ENCODE measurements at places on chromosomes 12 and 14. TPM values are rescaled to one million over a fixed set of nuclear protein-coding genes. Genes with fewer than 3 reads are reported as not detected.

The BTG1 gene
- 97.2 TPM for total RNA-seq

The DIO2 gene
- total RNA-seq, result 3.3 TPM

The INHBE gene
- not detected for total RNA-seq

The OTX2 gene
- not detected for total RNA-seq

The TRIM9 gene
- total RNA-seq, result 1.3 TPM

DNA sequence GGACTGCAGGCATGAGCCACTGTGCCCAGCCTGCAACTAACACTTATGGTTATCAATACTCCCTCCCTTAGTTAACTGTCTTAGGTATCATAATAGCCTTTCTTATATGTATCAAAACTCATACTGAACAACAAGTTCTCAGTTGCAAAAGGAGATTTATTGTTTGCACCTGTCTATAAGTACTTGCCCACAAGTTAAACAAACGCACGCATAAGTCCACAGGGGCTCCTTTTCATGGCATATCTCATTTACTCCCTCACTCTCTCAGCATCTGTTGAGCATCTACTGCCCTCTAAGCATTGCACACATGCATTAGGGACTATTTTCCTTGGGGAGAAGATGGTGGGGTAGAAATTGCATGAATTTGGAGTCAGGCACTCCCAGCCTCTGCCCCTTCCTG lies 46.7 kb upstream of the CORO1C start:
- no peak for DNase-seq

DNA sequence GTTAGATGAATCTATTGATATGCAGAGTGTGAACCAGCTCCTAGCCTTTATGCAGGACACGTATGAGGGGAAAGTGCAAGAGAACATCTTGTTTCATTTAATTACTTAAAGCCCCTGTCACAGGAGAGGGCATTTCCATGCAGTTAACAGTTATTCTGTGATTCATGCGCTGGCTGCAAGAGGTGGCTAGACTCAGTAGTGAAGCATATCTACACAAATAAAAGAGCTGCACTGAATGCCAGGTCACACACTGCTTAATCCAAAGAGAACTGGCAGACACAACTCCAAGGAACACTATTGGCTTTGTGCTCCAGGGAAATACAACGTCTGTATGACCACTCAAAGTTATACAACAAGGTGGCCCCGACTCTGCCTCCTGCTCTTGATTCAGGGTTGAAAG lies 394.1 kb downstream of the C12orf75 start:
- DNase-seq, result no peak

- DNase-seq, result no peak
Observed at GRCh38 chr14:50970886-50971781, 26.9 kb upstream of the PYGL start.

DNA sequence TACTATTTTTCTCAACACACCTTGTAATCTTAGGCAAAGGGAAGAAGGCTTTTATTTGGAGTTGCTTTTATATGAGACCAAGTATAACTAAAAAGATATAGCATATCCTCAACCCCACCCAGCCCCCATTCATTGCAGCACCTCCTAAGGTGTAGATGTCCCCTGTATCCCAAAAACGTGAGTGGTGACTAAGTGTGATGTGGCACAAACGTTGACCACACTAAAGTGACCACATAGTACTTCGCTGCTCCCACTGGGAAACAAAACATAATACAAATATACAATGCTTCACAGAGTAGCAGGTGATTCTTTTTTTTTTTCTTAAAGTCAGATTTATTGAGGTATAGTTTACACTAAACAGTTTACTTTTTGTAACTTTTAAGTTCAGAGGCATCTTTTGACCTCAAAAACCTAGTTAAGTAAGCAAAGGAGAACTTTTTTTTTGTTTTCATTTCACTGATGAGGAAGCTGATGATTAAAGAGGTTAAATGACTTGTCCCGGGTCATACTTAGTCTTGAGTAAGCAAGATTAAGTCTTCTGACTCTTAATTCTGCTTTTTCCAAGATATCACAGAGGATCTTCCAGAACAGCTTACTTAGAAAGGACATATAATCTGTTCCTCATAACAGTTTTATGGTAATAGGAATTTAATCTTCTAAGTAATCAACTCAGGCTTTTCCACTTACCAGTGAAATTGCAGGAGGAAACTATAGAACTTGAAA lies 245.2 kb upstream of the PLEKHG7 start:
- no peak for DNase-seq

- DNase-seq, result no peak
Observed at GRCh38 chr14:93952829-93953228, 23.5 kb downstream of the ASB2 start.

DNA sequence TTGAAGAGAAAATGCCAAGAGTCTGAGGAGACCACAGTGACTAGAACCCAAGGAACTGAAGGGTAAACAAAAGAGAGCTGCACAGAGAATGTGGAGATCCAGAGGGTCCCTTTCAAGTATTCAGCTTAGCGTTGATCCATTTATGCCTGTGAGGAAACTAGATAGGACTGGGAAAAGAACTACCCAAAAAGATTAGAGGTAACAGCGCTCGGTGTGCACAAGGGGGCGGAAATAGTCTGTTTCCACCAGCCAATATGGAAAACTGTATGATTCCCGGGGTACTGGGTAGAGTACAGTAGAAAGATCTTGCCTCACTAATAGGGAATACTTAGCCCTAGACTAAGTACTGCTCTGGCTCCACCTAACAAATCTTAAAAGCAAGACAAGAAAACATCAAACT lies 135.5 kb downstream of the DPF3 start:
- no peak for DNase-seq

DNA sequence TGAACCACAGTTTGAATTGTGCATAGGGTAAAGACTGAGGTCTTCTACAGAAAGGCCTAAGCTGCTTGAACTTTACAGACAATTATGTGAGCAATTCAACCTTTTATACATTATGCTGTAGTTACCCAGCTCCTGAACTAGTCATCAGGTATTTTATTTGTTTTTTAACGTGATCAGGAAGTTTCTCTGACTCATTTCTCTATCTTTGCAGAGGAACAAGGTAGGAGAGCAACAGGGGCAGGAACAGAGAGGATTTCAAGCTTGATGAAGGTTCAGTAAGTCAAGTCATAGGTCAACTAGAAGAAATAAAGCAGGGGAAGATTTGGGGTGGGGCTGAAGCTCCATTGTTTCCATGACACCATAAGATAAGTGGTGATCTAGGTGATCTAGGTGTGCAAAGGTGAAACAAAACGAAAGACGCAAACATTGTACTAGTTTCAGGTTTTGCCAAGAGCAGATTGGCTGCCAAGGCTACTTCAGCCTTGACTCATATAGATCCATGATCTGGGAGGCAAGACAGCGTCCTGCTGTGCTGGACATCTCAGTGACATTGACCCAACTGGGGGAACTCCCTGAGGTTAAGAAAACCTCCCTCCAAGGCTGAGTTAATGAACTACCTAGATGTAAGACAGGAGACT lies 198.1 kb downstream of the DAD1 start:
- DNase-seq, result no peak

- no peak for DNase-seq
Observed at GRCh38 chr14:51185180-51185579, 54.9 kb upstream of the TMX1 start.

GRCh38 chr14:64623554-64624165 lies 73.9 kb downstream of the PPP1R36 start:
- DNase-seq, result no peak

DNA sequence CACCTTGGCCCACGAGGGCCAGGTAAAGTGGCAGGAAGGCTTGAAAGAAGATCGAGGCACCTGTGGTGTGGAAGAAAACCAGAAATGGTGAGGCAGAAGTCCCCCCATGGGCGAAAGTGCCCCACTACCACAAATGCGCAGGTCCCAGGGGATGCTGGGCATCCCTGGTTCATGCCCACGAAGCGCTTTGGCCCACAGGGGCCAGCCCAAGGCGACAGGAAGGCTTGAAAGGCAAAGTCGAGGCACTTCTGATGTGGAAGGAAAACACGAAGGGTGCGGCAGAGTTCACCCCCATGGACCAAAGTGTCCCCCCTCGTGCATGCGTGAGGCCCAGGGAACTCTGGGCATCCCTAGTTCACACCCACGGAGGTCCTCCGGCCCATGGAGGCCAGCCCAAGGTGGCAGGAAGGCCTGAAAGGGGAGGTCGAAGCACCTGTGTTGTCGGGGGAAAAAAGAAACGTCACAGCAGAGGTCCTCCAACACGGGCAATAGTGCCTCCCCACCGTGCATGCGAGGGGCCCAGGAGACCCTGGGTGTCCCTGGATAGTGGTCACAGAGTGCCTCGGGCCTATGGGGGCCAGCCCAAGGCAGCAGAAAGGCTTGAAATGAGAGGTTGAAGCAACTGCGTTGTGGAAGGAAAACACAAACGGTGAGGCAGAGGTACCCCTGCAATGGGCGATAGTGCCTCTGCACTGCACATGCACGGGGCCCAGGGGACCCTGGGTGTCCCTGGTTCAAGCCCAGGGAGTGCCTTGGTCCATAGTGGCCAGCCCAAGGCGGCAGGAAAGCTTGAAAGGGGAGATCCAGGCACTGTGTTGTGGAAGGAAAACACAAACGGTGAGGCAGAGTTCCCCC lies 373.9 kb downstream of the ALG10 start:
- DNase-seq, result peak; percentile 85

- no peak for DNase-seq
Observed at GRCh38 chr12:108825201-108825950, 32.0 kb downstream of the SSH1 start.

DNA sequence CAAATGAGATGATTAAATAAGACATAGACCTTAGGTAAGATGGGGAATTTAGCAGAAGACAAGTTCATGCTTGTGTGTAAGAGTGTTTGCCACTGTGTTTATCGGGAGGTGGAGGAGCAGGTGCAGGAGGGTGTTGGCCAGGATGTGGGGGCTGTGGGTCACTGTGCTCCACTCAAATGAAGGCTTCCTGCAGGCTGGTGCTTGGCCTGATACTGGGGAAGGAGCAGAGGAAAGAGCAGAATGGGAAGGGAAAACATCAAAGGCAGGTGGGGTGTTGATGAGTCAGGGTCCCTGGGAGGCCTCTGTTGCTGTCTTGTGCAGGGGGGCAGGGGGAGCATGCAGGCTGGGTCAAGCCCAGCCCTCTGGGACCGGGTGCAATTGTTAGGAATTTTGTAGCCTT lies 126.5 kb downstream of the TSPAN9 start:
- no peak for DNase-seq

- DNase-seq, result no peak
Observed at GRCh38 chr12:82966001-82966559, 279.4 kb downstream of the TMTC2 start.

- no peak for DNase-seq
Observed at GRCh38 chr12:91681751-91682150, 463.9 kb downstream of the BTG1 start.
